ENCODE measurements at places on chromosomes 1 and 21. TPM values are rescaled to one million over a fixed set of nuclear protein-coding genes. Genes with fewer than 3 reads are reported as not detected.

The PLXNA2 gene
- total RNA-seq, result 22.7 TPM

The AHCTF1 gene
- 16.4 TPM for total RNA-seq

The ANKRD45 gene
- total RNA-seq, result not detected

The SCCPDH gene
- total RNA-seq, result 27.4 TPM

The TMEM269 gene
- not detected for total RNA-seq
